Caki2 (cell line): ENCODE measurements at places on chromosomes 3 and 15.

DNA sequence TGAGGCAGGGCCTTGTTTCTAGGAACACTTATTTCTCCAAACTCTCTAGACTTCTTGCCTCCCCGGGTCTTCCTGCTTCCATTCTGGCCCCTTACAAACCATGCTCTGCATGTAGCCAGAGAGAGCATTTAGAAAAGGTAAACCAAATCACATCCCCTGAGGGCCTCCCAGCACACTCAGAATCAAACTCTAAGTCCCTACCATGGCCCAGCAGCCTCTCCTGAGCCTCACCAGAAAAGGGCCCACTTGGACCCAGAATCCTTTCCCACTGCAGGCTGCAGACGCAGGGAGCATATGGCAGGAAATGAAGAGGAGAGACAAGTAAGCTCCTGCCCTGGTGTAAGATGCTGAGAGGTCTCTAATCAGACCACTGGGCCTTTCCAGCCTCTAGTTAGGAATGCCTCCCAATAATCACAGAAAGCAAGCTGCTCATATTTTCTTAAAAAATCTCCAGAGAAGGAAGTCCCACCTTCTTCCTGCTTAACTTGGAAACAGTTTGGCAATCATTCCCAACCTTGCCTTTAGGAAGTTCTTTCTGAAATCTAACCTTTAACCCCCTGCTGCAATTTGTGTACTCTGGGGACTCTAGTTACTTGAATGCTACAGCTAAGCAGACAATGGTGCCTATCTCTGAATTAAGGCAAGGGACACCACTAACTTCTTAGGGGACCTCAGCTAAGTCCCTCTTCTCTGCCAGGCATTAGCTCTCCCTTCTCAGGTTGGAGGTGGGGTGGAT, 4.2 kb downstream of the AMOTL2 start:
- DNase-seq: no peak

DNA sequence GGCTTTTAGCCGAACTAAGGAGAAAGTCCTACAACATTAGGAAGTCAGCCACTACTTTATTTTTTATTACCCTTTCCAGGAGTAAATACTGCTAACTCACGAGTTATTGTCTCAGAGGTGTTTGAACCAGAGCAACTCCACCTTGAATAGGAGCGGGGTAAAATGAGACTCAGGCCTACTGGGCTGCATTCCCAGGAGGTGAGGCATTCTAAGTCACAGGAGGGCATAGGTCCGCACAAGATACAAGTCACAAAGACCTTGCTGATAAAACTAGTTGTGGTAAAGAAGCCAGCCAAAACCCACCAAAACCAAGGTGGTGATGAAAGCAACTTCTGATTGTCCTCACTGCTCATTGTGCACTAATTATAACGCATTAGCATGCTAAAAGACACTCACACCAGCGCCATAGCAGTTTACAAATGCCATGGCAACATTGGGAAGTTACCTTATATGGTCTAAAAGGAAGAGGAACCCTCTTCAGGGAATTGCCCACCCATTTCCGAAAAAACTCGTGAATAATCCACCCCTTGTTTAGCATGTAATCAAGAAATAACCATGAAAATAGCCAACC, 555.9 kb downstream of the IGSF11 start:
- DNase-seq: no peak

DNA sequence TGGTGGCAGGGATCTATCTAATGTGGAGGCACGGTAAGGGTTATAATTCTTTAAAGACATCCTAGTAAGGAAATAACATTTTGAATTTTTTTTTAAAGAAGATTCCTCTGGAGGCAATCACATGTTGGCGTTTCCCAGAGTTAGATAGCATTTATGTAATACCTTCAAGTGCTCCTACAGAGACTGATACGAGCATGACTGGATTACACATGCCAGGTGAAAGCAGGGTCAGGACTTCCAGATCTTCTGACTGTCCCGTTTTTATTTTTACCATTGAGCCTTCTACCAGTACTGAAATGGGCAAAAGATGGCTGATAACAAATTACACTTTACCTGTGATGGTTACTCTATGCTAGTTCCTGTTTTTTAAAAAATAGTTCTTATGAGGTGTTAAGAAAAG, 13.8 kb downstream of the IL17RB start:
- DNase-seq: no peak

GRCh38 chr15:85172846-85173490, 191.3 kb downstream of the PDE8A start:
- DNase-seq: no peak

- no peak for DNase-seq
Measured at GRCh38 chr3:18987070-18987469, 161.2 kb upstream of the KCNH8 start.

- no peak for DNase-seq
Measured at GRCh38 chr3:63124090-63124489, 154.0 kb upstream of the SYNPR start.

- no peak for DNase-seq
Measured at GRCh38 chr3:23580096-23580713, 225.6 kb upstream of the UBE2E1 start.

GRCh38 chr3:11009898-11010297, 17.4 kb downstream of the SLC6A1 start:
- no peak for DNase-seq
